ENCODE measurements at places on chromosomes 12 and 14.

GRCh38 chr12:29146196-29146595, 2.9 kb upstream of the FAR2 start:
- no peak for DNase-seq

- no peak for DNase-seq
Measured at GRCh38 chr12:68505970-68506369, 104.7 kb upstream of the RAP1B start.

GRCh38 chr12:4191642-4192041, 81.9 kb upstream of the CCND2 start:
- DNase-seq, result no peak

DNA sequence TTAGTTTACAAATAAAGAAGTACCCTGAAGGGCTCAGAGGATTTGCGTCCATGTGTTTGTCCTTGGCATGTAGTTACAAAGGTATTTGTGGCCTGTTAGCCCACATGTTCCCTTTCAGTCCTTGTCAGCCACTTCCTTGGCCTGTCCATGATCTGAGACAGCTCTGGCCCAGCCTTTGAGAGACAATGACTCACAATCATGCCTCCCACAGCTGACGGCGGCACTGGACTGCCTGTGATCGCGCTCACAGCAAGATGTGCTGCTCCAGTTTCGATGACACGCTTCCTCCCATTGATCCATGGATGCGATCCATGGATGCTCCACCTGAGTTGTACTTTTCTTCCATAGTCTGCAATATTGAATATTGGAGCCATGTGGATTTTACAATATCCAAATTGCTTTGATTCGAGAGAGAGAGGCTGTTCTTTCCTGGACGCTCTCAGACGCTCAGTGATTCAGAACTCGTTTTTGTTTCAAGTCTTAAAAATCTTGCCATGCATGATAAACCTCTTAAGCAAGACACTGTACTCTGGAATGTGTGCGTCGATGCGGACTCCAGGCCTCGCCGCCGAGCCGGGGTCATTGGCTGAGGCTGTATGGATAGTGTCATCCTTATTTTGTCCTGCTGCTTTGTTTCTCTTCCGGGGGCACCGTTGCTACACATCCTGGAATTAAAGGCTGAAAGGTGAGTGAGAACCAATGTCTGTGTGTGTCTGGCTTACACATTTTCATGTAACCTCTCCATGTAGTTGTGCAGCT, 220.1 kb downstream of the GLT1D1 start:
- no peak for DNase-seq

- DNase-seq, result no peak
Measured at GRCh38 chr12:5467931-5468330, 36.0 kb downstream of the NTF3 start.

- DNase-seq, result no peak
Measured at GRCh38 chr14:100885196-100885595, 18.3 kb downstream of the RTL1 start.

- DNase-seq, result no peak
Measured at GRCh38 chr14:70801836-70802235, 7.5 kb downstream of the MAP3K9 start.

- DNase-seq, result peak; percentile 13
Measured at GRCh38 chr14:55416866-55417265, 5.2 kb upstream of the ATG14 start.

DNA sequence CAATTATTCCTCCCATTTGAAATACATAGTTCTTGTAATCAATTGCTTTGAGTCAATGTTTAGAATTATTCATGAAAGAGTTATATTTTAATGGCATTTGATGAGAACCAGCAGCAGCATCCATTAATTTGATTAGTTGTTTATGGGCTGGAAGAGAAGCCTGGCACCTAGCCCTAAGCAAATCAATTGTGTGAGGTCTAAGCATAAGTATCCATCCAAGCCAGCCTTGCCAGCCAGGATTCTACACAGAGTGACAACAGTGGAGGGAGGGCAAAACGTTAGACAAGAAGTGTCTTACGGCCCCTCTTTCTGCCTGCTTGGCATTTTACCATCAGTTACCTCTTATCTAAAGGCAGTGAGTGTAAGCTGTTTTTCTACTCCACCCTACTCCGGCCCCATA, 478.5 kb downstream of the NELL2 start:
- DNase-seq, result no peak

DNA sequence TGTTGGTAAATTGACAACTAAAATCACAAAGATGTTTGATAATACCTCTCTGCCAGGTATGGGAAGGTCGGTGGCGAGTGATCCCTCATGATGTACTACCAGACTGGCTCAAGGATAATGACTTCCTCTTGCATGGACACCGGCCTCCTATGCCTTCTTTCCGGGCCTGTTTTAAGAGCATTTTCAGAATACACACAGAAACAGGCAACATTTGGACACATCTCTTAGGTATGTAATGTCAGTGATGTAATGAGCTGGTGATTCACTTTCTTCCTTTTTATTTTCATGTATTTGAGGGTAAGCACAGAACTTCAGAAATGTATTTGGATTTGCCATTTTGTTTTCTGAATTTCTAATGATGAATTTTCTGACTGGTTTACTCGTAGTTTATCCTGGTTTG, 42.6 kb upstream of the LRTM2 start:
- no peak for DNase-seq

- DNase-seq, result no peak
Measured at GRCh38 chr12:132345126-132345525, 15.7 kb upstream of the GALNT9 start.

- no peak for DNase-seq
Measured at GRCh38 chr14:92411135-92411534, 88.2 kb downstream of the SLC24A4 start.

DNA sequence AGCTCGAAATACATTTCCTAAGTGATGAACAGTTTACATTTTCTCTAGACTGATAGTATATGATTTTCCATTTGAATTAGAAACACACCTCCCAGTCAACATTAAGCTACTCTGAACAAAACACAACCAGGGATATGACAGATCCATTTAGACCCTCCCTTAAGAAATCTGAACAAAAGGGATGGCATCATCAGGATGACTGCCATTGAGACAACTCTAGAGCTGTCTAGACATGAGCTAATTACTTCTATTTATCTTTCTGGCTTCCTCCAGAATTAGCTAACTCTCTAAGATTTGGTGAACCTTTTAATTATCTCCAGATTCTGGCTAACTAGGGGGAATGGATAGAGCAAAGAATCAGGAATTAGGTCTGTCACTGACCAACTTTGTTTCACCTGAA, 92.9 kb upstream of the IGF1 start:
- no peak for DNase-seq

- DNase-seq, result no peak
Measured at GRCh38 chr12:107895966-107896365, 121.5 kb downstream of the ASCL4 start.

DNA sequence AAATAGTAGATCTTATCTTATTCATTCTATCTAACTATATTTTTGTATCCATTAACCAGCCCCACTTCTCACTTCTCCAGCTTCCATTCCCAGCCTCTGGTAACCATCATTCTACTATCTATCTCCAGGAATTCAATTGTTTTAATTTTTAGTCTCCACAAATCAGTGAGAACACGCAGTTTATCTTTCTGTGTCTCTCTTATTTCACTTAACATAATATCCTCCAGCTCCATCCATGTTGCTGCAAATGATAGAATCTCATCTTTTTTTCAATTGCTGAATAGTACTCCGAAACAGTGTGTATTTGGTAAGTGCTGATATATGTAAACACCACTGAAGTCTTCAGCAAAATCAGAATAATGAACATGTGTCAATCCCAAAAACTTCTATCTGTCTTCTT, 587.2 kb upstream of the ATP2B1 start:
- no peak for DNase-seq

GRCh38 chr12:1935700-1936378, 17.4 kb upstream of the CACNA2D4 start:
- no peak for DNase-seq

- no peak for DNase-seq
Measured at GRCh38 chr12:116429826-116430360, 129.3 kb upstream of the MAP1LC3B2 start.

- peak; percentile 25 for DNase-seq
Measured at GRCh38 chr14:34043627-34044372, 92.9 kb upstream of the EGLN3 start.

GRCh38 chr12:94327809-94328208, 131.9 kb downstream of the CEP83 start:
- DNase-seq, result no peak

GRCh38 chr14:71451501-71451900, 480.7 kb upstream of the RGS6 start:
- DNase-seq, result no peak

GRCh38 chr12:31570880-31571279, 20.1 kb downstream of the DENND5B start:
- no peak for DNase-seq

- no peak for DNase-seq
Measured at GRCh38 chr12:10590966-10591365, 22.4 kb downstream of the MAGOHB start.

- DNase-seq, result no peak
Measured at GRCh38 chr14:93963692-93964091, 12.7 kb downstream of the ASB2 start.

- no peak for DNase-seq
Measured at GRCh38 chr12:19196959-19197630, 67.6 kb downstream of the PLEKHA5 start.

Data from activated CD4-positive, alpha-beta T cell treated with anti-CD3 and anti-CD28 coated beads for 24 hours (primary cell).